Heart right ventricle (tissue), 16 donors: ENCODE measurements at places on chromosomes 7 and 10.

GRCh38 chr10:102493771-102494170 is 8.7 kb downstream of the ACTR1A start:
- H3K4me3 ChIP-seq: no peak overlapping the region
- DNase-seq: no peak
- H3K27ac ChIP-seq: no peak overlapping the region
- H3K36me3 ChIP-seq: peaks cover 28% of the 10 kb centered on the region

DNA sequence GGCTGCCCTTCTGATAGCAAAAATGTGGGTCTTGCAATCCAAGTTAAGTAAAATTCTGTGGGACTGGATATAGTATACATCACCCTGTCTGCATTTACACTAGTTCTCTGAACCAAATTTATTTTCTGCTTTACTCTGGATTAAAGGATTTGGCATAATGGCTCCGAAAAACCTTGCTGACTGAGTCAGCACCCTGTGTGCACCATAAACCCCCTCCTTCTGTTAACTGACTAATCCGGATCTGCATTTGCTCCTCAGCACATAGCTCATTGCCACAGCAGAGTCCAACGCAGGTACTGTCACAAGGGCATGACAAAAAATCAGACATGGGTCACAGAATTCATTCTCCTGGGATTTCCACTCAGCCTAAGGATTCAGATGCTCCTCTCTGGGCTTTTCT is 1.3 kb downstream of the OR2A5 start:
- no peak overlapping the region for H3K4me3 ChIP-seq
- no peaks in the 10 kb centered on the region for H3K36me3 ChIP-seq
- no peaks in the 10 kb centered on the region for H3K4me1 ChIP-seq
- H3K27me3 ChIP-seq: no peaks in the 10 kb centered on the region
- DNase-seq: no peak

- H3K4me3 ChIP-seq: no peak overlapping the region
- no peak overlapping the region for H3K27ac ChIP-seq
- H3K4me1 ChIP-seq: no peaks in the 10 kb centered on the region
- H3K36me3 ChIP-seq: no peaks in the 10 kb centered on the region
- DNase-seq: no peak
Observed at GRCh38 chr10:112333452-112333851, 40.5 kb upstream of the ACSL5 start.

DNA sequence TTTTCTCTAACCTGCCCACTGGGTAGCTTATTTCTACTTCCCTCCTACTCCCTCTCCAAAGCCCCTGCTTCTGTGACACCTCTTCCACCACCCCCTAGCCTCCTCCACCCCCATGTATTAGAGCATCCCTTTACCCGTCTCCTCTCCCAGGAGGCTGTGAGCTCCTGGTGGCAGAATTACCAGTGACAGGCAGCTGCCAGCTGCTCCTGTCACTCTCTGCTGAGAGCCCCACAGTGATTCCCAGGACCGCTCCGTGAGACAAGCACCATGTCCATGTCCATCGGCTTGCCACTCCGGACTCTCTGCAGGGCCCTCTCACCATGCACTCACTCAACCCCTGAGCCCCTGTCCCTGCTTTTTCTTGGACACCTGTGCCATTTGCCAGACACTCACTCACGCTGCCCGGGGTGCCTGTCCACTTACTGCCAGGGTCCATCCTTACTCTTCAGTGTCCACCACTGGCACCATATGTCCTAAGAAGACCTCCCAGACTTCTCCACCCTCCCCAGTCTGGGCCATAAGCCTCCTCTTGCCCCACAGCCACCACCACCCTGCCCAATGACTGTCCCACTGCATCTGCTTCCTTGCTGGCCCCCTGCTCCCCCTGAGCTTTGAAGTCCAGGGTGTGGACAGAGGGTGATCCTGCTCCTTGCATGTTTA is 9.8 kb downstream of the WDFY4 start:
- no peak overlapping the region for H3K4me3 ChIP-seq
- no peak overlapping the region for H3K27ac ChIP-seq
- H3K36me3 ChIP-seq: no peaks in the 10 kb centered on the region
- no peak for DNase-seq

- H3K4me1 ChIP-seq: no peaks in the 10 kb centered on the region
- H3K27ac ChIP-seq: no peak overlapping the region
- H3K36me3 ChIP-seq: no peaks in the 10 kb centered on the region
- peaks cover 13% of the 10 kb centered on the region for H3K27me3 ChIP-seq
- DNase-seq: no peak
- no peak overlapping the region for H3K4me3 ChIP-seq
Observed at GRCh38 chr7:155064186-155064585, 5.9 kb upstream of the HTR5A start.

- H3K27ac ChIP-seq: no peak overlapping the region
- DNase-seq: no peak
- H3K4me1 ChIP-seq: no peaks in the 10 kb centered on the region
- H3K36me3 ChIP-seq: no peaks in the 10 kb centered on the region
Observed at GRCh38 chr7:148813890-148814289, 70.2 kb downstream of the EZH2 start.

- H3K27me3 ChIP-seq: no peaks in the 10 kb centered on the region
- no peak within 1 kb of the TSS for H3K4me3 ChIP-seq
- H3K36me3 ChIP-seq: no peaks in the 10 kb centered on the region
Observed at GRCh38 chr7:143477501-143478150, at the start of gene TAS2R41. Gene TAS2R41 (plus strand): TSS chr7:143477873. CDS start chr7:143477873, 0 bp downstream.

DNA sequence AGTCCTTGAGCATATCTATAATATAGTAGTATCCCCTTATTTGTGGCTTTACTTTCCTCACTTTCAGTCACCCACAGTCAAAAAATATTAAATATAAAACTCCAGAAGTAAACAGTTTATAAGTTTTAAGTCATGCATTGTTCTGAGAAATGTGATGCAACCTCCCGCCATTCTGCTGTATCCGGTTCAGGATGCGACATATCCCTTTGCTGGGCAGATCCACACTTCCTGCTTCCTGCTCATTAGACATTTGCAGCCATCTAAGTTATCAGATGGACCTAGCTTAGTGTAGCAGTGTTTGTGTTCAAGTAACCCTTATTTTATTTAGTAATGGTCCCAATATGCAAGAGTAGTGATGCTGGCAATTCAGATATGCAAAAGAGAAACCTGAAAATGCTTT is 38.9 kb upstream of the BMS1 start:
- DNase-seq: no peak
- H3K27me3 ChIP-seq: no peaks in the 10 kb centered on the region

DNA sequence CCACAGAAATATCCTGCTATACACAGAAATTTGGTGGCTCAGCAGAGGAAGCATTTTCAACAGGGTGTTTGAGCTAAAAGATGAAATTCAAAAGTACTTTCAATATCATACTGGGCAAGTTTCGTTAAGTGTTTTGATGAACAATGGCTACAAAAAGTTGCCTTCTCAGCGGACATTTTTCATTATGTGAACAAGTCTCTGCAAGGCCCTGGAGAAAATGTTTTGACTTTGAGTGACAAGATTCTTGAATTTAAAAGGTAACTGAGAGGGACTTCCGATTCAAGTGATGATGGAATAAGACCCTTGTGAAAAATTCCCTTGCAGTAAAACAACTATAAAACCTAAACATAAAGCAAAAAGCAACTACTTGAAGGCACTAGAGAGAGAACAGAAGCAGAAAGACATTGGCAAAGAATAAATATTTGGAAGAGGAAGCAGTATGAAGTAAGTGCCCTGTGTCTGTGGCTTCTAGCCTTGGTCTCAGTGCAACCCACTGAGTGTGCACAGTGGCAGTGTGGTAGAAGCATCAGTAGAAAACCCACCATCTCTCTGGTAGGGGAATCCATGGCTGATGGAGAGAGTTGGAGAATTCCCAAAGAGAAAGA is 62.5 kb upstream of the NAMPT start:
- no peak overlapping the region for H3K27ac ChIP-seq
- no peak for DNase-seq
- no peak overlapping the region for H3K4me3 ChIP-seq
- no peaks in the 10 kb centered on the region for H3K27me3 ChIP-seq
- no peaks in the 10 kb centered on the region for H3K4me1 ChIP-seq
- H3K36me3 ChIP-seq: no peaks in the 10 kb centered on the region

- H3K4me1 ChIP-seq: peaks cover 6% of the 10 kb centered on the region
- no peaks in the 10 kb centered on the region for H3K27me3 ChIP-seq
- H3K4me3 ChIP-seq: no peak overlapping the region
Observed at GRCh38 chr7:143008007-143008901, 18.7 kb downstream of the OR9A2 start.
